Astrocyte of the spinal cord (primary cell): ENCODE measurements at places on chromosomes 5 and 9.
A peak's percentile ranks its signal among the peaks of the same experiment; 100 is the strongest.

- DNase-seq, result no peak
These were observed 4.8 kb upstream of the PRKACG start for GRCh38 chr9:69018737-69019136.

GRCh38 chr5:38615981-38616451 lies 59.6 kb upstream of the LIFR start:
- peak; percentile 63 for DNase-seq

GRCh38 chr5:166354332-166354731 lies 1937.1 kb upstream of the WWC1 start:
- peak; percentile 4 for DNase-seq

DNA sequence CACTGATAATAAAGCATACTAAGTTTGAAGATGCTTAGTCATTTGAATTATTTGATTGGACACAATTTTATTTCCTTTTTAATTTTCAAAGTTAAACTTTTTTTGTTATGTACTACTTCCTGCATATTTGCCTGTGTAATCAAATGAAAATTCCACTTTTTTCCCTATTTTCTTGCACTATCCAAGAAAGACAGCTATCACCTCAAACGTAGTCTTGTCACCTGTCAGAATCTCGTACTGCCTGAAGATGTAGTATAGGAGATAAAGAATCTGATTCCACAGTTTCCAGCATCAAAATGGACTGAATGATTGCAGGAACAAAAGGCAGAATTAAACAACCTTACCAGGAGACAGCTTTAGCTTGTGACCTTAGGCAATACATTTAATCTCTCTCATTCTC lies 818.8 kb downstream of the MAT2B start:
- no peak for DNase-seq
